Retina (tissue), 1 donor: ENCODE measurements at places on chromosomes 4 and X.

GRCh38 chrX:44906542-44906941 is 33.6 kb downstream of the KDM6A start:
- DNase-seq, result no peak

DNA sequence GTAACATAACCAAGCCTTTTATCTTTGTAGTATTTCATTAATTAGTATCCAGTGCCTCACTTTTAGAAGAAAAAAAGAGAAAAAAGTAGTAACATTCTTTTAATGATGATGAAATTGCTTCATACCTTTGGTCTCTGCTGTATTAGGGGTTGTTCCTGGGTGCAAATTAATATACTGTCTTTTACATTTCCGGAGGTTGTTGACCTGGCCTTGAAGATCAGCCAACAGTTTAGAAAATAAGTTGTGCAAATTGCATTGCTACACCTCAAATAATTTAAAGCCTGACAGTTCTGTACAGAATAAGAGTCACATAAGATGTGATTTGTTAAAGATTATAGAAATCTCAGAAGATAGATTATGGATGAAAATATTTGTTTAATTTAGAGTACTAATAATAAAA is 3.8 kb downstream of the NFKB1 start:
- DNase-seq, result no peak

DNA sequence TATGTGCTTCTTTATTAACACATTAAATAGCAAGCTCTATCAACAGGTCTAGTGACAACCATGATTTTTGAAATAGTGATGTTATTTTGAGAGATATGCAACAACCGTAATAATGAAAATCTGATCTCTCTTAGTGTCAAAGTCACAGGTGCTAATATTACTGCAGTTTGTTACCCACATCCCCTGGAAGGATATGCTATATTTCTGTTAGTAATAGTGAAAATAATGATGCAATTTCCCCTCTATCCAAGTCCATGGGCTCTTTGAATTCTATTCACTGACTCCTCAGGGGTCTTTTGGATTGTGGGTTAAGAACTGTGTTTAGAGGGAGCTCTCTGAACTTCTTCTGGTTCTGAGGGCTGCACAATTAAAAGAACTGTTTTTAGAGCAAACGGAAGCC is 3.0 kb upstream of the HSD17B10 start:
- DNase-seq, result no peak

- DNase-seq, result no peak
These were observed 287.4 kb downstream of the SMARCA1 start for GRCh38 chrX:129235903-129236302.

DNA sequence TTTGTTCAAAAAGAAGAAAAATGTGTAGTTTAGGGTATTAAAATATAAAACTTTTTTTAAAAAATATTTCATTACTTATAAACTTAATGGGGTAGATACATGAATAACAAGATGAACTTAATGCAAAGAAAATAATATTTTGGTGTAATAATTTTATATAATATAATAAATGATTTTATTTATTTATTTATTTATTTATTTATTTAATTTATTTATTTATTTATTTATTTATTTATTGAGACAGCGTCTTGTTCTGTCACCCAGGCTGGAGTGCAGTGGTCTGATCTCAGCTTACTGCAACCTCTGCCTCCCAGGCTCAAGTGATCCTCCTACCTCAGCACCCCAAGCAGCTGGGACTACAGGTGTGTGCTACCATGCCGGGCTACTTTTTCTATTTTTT is 20.8 kb upstream of the TEX13C start:
- no peak for DNase-seq

DNA sequence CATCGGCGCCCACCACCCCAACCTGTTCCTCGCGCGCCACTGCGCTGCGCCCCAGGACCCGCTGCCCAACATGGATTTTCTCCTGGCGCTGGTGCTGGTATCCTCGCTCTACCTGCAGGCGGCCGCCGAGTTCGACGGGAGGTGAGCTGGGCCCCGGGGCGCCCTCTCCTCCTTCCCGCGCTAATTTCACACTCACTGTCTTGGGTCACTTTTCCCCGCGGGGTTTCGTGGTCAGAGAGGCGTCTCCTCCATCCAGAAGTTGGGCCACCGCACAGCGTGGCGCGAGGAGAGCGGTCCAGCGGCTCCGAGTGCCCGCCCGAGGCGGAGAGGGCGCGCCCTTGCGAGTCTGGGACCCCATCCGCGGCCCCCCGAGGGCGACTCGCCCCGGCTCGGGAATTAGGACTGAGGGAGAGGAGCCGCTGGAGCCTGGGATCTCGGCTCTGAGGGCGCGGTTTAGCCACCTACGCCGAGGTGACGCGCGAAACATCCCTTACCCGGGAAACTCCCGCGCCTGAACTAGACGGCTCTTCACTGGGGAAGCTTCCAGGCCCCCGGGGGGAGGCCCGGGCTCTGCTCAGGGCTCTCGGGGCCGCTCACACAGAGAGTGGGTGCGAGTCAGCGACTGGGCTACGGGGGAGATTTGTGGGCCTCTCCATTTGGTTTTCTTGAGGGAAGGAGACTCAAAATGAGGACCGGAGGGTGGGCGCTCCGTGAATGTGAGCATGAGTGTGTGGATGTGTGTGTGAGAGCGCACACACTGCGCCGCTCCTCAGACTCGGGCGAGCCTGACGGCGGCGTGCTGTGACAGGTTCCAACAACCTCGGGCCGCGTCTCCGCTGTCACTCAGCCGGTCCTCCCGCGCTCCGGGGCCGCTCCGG is 551 bp downstream of the NPNT start:
- DNase-seq, result peak; percentile 83

- no peak for DNase-seq
These were observed 56.2 kb downstream of the NAF1 start for GRCh38 chr4:163110442-163110841.

DNA sequence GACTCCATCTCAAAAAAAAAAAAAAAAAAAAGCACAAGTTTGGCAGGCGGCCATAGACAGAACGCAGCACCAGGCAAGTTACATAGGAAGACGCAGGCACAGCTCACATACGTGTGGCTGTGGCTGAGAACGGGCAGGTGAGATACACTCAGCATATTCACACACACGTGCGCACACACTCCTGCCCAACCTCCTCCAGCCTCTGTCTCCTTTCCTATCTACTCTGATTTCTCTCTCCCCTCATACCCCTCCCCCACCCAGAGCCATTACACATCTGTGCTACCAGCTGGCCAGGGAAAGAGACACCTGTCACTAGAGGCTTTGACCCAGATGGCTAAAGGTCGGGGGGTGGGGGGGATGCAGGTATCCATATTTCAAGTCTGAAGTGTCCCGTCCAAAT is 2.2 kb upstream of the SLC38A5 start:
- no peak for DNase-seq

DNA sequence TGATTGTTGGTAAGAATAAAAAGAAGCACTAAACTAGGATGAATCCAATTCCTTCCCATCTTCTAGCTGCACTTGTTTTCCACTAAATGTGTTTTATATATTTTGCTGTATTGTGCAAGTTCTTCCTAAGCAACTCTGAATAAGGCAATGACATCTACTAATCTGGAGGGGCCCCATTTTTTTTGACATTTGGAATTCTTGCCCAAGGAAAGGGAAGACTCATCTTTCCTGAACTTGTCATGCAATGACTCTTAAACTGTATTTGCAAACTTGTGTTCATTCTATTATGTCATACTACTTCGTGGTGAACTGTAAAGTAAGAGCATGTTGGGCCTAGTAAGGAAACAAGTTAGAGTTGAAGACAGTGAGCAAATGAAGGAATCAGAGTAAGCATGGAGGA is 45.9 kb downstream of the FREM3 start:
- DNase-seq, result no peak

DNA sequence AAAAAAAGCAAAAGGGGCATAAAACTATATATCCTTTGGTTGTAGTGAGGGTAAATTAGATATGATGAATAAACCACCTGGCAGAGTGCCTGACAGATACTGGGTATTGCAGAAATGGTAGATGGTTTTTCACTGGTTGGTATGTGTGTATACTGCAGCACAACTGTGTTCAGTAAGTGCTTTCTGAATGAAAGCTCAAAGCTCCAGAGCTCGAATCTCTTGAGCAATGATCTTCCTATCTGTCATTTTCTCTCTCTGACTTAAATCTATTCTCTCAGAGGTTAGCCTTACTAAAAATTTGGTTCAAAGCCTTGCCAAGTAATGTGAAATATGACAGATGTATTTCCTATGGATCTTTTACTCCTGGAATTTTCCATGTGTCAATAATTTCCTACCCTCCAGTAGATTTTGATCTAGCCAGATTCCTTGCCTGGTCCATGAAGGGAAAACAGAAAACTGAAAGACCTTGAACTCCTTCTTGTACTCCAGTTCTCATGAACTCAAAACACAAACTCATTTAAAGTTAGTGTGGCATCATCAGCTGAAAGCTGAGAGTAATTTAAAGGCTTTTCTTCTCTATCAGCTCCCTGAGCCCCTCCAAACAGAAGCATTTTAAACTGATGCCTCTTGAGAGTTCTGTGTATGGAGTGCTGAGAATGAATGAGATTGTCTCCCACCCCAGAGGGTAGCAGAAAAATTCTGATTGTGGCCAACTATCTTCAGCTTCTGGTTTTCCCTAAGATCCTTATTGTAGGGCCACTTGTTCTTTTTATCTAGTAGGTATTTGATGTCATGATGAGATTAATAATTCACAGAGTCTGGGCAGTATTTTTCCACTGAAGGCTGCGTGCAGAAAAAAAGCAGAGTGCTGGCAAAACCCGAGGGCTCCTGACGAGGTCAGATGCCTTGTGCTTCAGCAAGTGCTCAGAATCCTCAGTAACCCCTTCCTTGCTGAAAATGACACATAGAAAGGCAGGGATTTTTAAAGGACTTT is 363.4 kb upstream of the BOD1L1 start:
- peak; percentile 56 for DNase-seq

GRCh38 chrX:1086444-1087409 is 125.7 kb downstream of the CRLF2 start:
- DNase-seq, result no peak

DNA sequence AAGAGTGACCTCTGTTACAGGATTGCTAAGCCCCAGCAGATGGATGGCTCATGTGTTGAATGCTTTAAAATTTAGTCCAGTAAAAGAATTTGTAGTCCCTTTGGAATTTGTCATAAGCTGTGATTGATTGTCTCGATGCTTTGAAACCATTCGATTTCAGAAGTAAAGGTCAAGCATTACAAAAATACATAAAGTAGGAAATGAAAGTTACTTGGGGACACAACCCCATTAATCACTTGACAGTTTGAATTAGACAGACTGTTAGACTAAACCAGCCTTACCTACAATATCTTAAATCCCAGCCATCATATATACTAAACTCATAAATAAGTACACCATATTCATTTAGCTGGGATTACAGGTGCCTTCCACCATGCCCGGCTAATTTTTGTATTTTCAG is 6.6 kb downstream of the REST start:
- no peak for DNase-seq

- no peak for DNase-seq
These were observed 91.3 kb upstream of the KLHL13 start for GRCh38 chrX:118207831-118208453.

- DNase-seq, result peak; percentile 70
These were observed 20.3 kb downstream of the TBC1D14 start for GRCh38 chr4:6929812-6930464.

DNA sequence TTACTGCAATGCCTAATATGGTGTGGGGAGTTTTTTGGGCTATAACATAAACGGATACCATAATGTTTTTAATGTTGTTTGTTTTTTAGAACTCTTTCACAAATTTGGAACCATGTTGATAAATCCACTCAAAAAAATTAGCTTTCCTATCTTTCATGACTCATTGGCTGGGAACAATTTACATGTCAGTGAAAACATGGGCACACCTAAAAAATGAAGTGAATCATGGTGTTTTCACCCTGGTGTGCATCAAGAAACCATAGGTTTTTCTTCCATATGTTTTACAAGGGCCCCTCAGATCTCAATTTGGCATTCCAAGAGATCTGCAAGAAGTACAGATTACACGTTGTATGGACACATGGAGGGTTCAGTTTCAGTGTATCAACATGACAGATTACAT is 207.1 kb downstream of the NWD2 start:
- DNase-seq, result no peak

DNA sequence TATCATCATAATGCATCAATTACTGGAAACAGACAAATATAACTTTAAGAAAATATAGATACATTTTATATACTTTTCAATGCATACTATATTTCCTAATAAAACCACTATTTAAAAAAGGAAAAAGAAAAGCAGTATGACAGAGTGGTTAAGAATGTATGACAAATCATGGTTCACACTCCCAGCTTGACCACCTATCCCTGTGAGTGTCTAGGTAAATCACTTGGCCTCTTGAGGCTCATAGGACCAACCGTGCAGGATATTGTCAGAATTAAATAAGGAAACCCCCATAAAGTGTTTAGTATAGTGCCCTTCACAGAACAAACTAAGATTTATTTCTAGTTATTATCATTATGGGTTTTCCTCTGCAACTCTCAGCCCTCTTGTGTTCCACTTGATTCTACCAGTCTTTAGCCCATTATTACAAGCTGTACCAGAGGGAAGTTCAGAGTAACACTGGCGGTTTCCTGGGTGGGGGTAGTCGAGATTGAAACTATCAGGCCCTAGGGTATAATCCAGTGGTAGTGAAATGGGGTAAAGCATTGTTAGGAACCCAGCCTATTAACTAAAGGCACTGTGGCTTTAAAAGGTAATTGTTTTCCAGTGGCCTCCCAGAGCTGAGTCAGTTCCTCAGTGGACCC is 55.5 kb upstream of the PAK3 start:
- DNase-seq, result no peak

DNA sequence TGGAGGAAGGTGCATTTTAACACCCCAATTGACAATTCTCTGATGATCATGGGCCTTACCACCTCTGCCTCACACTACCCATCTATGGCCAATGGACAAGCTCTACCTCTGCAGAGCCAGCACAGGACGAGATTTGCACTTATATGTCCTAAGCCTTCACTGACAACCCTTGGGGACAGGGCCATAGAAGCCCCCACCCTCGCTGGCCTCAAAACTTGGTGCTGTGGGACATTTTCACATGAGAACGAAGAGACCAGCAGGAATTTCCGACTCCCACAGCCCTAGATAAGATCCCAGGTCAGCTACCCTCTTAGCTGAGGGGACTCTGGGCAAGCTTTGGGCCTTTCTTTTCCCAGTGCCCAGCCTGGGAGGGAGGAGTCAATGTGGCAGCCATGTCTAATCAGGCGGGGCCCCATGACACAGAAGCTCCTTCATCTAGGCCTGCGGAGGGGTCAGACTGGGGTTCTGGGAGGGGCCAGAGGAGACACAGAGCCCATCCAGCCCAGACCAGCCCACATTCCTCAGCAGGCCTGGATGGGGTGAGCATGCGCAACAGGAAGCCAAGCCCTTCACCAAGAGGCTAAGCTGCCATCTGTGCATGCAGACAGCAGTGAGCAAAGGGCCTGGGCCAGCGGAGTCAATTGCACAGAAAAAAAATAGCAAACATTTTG is 12.1 kb downstream of the PJA1 start:
- no peak for DNase-seq

- DNase-seq, result no peak
These were observed 33.0 kb downstream of the GRK4 start for GRCh38 chr4:2996415-2996814.

- peak; percentile 12 for DNase-seq
These were observed 19.3 kb upstream of the VCX2 start for GRCh38 chrX:8190341-8190830.

DNA sequence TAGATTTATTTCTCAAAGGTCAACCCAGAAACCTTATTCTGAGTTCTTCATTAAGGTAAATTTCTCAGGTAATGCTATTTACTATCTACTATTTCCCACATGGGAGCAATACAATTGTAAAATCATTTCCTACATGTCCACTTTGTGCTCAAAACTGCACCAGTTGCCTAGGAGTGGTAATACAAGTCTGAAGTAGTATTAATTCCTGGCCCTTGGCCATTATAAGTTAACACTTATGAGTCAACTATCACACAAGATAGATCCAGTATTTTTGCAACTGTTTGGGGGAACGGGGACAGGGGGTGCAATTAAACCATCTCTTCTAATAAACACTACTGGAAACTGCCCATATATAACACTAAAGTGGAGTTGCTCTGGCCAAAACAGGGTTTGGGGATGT is 48.9 kb downstream of the ACSL4 start:
- DNase-seq, result no peak
